ENCODE measurements at places on chromosomes 16 and 17.

- DNase-seq = no peak
These were observed at the start of gene PRRT2 for GRCh38 chr16:29811896-29812665. Gene PRRT2, plus strand, starts transcription at chr16:29812193. Its CDS starts 862 bp downstream, at chr16:29813055.

GRCh38 chr17:4872786-4873185 is 26.6 kb upstream of the C17orf107 start:
- no peak for DNase-seq

- no peak for DNase-seq
These were observed 134.5 kb upstream of the IRX5 start for GRCh38 chr16:54796211-54796610.

- DNase-seq = no peak
These were observed 25.3 kb downstream of the PRSS54 start for GRCh38 chr16:58269526-58269925.

- no peak for DNase-seq
These were observed 291.9 kb upstream of the ZFHX3 start for GRCh38 chr16:73339821-73340220.

DNA sequence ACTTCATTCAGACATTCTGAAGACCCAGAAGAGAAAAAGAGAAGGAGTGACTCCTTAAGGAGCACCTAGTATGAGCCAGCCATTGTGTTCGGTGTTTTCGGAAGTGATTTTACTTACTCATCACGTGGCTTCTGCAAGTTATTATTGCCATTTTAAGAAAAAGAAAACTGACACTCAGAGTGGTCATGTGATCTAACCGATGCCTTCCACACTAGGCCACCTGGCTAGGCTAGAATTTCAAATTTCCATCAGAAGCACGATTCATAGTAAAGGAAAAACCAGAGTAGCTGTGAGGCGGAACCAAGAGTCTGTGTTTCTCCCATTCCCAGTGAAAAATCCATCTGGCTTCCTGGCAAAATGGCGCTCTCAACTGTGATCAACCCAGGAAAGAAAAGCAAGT is 32.0 kb downstream of the GTF3C1 start:
- DNase-seq = no peak

DNA sequence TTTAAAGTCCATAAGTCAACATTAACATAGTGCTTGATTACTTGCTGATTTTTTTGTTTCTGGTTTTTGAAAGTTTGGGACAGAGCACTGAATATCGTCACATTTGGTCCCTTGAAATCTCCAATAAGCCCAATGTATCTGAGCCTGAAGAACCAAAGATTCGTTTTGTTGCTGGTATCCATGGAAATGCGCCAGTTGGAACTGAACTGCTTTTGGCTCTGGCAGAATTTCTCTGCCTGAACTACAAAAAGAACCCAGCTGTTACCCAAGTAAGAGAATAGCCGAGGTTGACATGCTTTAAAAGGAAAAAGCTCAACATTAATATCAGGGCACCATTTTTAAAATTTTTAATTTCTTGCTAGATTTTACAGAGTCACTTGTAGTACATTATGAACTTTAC is 27.7 kb upstream of the GOSR1 start:
- DNase-seq = no peak

DNA sequence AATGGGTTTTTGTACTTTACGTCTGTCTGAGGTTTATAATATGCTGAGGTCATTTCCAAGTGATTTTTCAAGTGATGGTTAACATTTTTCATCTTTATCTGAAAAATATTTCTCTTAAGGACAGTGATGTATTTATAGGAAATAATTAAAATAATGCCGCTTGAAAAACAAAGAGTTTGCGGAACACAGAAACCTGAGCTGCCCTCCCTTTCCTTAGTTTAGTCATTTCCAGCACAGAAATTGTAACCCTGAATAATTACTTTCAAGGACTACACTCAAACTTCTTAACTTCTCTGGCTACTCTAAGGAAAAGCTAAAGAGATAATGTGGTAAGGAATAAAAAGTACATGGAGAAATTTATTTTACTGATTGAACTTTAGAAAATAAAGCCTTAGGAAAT is 54.6 kb downstream of the MRTFB start:
- no peak for DNase-seq
